MG63 (cell line): ENCODE measurements at places on chromosomes 13 and 19.

- DNase-seq = no peak
These were observed at the start of gene CPB2 for GRCh38 chr13:46104868-46105267. CPB2 (minus strand) TSS chr13:46105033; CDS start chr13:46105009, 24 bp downstream.

DNA sequence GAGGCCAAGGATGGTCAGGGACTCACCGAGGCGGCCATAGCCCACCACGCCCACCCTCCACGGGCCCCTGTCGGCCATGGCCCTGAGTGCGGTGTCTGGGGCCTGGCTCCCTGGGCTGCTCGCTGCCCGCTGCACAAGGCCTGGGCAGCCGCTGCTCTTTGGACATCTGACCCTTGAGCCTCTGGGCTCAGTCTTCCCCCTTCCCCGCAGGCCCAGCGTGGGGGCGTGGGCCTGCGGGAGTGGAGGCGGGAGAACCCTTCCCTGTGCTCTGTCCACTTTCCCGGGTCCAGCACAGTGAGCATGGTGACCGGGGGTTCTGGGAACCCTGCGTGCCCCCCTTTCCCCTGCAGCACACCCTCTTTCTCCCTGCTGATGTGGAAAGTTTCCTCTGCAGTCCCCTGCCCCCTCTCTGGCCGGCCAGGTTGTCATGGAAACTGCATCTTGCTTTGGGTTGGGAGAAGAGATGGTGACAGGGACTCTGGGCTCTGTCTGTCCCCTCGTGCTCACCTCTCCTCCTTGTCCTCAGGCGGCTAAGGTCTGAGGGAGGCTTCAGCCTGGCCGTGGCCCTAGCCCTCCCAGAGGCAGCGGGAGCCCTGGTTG lies at the start of gene ASPDH:
TSS of gene ASPDH (minus strand) at position 168 of the 600 bp plus-strand sequence. CDS start at position 78, 90 bp downstream.
- DNase-seq = no peak

GRCh38 chr19:12425236-12425887 lies 15.5 kb downstream of the ZNF443 start:
- no peak for DNase-seq

GRCh38 chr19:33039108-33039599 lies 25.5 kb downstream of the RHPN2 start:
- DNase-seq = no peak

DNA sequence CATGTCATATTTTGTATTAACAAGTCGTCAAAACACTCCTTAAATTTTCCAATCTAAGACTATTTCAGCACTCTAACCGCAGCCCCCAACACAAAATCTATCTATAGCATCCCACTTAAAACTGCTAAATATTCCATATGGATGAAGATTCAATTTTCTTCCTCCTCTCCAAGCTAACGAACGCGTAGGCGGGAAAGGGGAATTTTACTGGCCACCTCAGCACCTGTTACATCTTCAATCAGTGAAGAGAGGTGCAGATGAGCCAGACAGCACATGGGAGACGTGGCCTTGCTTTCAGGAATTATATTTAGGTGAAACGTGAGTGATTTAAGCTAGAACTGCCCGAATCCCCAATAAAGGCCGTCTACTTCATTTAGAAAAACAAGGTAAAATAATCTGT lies 1.1 kb downstream of the RBM26 start:
- DNase-seq = no peak

- no peak for DNase-seq
These were observed 76.2 kb downstream of the FOXO1 start for GRCh38 chr13:40590112-40590862.

GRCh38 chr19:18895038-18895823 lies 727 bp downstream of the CERS1 start:
- DNase-seq = peak; percentile 82

DNA sequence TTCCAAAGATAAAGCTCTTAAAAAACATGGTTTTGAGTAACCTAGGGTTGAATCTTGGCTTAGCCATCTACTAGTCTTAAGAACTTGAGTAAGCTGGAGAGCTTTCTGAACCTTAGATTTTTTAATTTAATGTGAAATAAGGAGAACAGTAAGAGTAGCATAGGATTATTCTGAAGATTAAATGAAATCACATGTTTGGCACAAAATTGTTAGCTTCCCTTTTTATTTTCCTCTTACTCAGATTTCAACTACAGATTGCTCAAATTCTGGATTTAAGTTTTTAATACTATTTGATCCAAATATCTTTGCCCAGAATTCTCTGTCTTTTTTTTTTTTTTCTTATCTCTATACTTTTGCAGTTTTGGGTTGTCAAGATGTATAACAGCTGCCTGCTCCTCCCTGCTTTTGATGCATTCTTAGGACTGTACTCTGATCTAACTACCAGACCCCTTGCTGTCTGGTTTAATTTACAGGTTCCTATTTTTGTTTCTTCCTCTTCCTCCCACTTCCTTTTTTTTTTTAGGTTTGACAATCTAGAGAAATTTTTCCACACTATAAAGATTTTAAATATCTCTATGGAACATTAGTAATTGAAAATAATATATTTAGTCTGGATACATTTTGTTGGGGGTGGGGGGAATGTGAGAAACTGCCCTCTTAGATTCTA lies 12.3 kb downstream of the POMP start:
- no peak for DNase-seq
